ENCODE measurements at places on chromosomes 5 and 9. TPM values are rescaled to one million over a fixed set of nuclear protein-coding genes. Genes with fewer than 3 reads are reported as not detected.

The ZNF367 gene
- 10.0 TPM for total RNA-seq

The TAF11L5 gene
- not detected for total RNA-seq

The EQTN gene
- not detected for total RNA-seq

The SURF6 gene
- 16.4 TPM for total RNA-seq

The FKTN gene
- total RNA-seq = 14.4 TPM

The ADAMTS19 gene
- not detected for total RNA-seq

The GRIA1 gene
- total RNA-seq = not detected

DNA sequence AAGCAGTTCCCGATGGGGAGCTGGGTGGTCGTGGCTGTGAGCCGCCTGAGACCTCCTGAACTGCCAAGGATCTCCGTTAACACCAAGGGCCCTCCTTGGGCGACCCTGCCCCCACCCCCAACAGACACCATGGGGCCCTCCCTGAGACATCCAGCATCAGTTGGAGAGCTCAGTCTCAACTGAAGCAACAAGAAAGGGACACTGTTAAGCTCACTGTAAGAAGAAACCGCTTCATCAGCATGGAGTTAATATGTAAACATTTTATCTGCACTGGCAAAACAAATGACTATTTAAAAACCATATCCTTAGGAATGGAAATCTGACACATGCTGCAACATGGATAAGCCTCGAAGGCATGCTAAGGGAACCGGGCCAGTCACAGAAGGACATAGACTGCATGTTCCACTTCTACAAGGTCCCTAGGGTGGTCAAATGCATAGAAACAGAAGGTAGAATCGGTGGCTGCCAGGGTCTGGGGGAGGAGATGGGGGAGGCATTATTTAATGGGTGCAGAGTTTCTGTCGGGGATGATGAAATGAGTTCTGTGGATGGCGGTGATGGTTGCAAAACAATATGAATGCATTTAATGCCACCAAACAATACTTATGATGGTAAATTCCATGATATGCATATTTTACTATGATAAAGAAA lies 47.4 kb downstream of the ROR2 start:
- H3K36me3 ChIP-seq = no peaks in the 10 kb centered on the region
- no peak overlapping the region for H3K4me3 ChIP-seq
- no peaks in the 10 kb centered on the region for H3K4me1 ChIP-seq
- H3K27ac ChIP-seq = no peak overlapping the region
- DNase-seq = no peak

DNA sequence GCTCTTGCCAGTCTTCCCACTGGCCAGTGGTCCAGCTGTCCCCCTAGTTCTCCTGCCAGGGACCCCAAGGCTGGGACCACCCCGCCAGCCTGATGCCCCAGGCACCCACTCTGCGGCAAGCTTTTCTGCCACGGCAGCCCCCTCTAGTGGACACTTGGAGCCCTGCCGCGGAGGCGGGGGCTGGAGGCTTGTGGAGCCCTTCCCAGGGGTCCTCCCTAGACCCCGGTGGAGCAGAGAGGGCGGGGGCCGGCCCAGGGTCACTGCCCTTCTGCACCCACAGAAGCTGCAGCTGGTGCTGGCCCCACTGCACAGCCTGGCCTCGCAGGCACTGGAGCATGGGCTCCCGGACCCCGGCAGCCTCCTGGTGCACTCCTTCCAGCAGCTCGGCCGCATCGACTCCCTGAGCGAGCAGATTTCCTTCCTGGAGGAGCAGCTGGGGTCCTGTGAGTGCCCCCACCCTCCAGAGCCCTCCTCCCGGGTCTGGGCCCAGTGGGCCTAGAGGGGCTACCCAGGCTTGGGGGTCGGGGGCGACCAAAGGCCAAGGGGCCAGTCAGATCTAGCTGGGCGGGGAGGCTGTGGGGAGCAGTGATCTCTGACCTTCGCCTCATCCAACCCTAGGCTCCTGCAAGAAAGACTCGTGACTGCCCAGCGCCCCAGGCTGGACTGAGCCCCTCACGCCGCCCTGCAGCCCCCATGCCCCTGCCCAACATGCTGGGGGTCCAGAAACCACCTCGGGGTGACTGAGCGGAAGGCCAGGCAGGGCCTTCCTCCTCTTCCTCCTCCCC lies 9.1 kb downstream of the EGFL7 start:
- peaks cover 32% of the 10 kb centered on the region for H3K36me3 ChIP-seq
- H3K27ac ChIP-seq = no peak overlapping the region
- peak; percentile 62 for DNase-seq

DNA sequence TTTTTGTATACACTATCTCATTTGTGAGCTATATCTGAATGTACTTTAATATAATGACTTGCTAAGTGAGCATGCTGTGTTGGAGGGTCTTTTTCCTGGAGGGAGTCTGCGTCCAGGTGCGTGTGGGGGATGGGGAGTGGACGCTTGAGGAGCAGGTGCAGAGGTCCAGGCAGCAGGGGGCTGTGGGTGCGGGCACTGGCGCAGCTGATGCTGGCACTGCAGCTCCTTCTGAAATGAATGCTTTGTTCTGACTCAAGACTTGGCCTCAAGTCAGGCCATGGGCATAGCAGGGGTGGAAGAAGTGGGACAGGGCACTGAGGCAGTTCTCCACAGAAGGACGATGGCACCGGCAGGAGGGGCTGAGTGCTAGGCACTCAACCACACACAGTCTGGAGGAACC lies 165.7 kb upstream of the IRX1 start:
- no peaks in the 10 kb centered on the region for H3K36me3 ChIP-seq
- no peaks in the 10 kb centered on the region for H3K4me1 ChIP-seq
- DNase-seq = no peak
- no peaks in the 10 kb centered on the region for H3K27me3 ChIP-seq
- no peak overlapping the region for H3K27ac ChIP-seq
- H3K4me3 ChIP-seq = no peak overlapping the region

GRCh38 chr5:148686660-148687059 lies 32.3 kb upstream of the HTR4 start:
- no peaks in the 10 kb centered on the region for H3K4me1 ChIP-seq
- no peaks in the 10 kb centered on the region for H3K36me3 ChIP-seq
- no peaks in the 10 kb centered on the region for H3K27me3 ChIP-seq
- no peak overlapping the region for H3K4me3 ChIP-seq

- H3K4me3 ChIP-seq = no peak overlapping the region
- peaks cover 23% of the 10 kb centered on the region for H3K4me1 ChIP-seq
- H3K36me3 ChIP-seq = peaks cover 8% of the 10 kb centered on the region
- H3K27ac ChIP-seq = no peak overlapping the region
These were observed 109.3 kb downstream of the DCP2 start for GRCh38 chr5:113085880-113086409.

- no peak overlapping the region for H3K4me3 ChIP-seq
- H3K4me1 ChIP-seq = peaks cover 12% of the 10 kb centered on the region
- DNase-seq = no peak
- H3K36me3 ChIP-seq = no peaks in the 10 kb centered on the region
These were observed 6.4 kb upstream of the TEX48 start for GRCh38 chr9:114688379-114688778.

DNA sequence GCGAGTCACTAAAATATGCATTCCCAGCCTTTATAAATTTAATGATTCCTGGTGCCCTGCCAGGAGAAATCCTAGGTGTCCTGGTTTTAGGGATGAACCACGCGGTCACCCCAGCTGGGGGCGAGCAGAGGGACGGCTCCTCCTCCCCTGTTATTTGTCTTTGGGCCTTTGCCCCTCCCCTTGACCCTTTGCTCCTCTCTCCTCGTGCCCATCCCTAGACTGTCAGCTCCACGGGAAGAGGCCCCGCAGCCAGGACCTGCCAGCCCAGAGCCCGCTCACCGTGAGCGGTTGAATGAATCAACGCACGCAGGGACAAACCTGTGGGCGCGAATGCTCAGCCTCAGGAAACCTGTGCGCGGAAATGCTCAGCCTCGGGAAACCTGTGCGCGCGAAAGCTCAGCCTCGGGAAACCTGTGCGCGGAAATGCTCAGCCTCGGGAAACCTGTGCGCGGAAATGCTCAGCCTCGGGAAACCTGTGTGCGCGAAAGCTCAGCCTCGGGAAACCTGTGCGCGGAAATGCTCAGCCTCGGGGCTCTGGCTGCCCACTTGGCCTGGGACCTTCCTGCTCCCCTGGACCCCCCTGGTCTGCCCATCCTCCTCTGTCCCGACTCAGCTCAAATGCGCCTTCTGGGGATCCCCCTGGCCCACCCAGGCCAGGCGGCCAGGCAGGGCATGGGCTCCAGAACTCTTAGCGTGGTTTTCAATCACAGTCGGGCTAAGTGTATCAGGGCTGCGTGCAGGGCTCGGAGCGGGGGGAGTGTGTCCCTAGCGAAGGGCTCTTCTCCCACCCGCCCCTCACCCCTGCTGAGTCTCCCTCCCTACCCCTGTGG lies 140.5 kb upstream of the COL5A1 start:
- peaks cover 2% of the 10 kb centered on the region for H3K4me1 ChIP-seq
- H3K27ac ChIP-seq = no peak overlapping the region
- H3K4me3 ChIP-seq = no peak overlapping the region
- DNase-seq = peak; percentile 16

DNA sequence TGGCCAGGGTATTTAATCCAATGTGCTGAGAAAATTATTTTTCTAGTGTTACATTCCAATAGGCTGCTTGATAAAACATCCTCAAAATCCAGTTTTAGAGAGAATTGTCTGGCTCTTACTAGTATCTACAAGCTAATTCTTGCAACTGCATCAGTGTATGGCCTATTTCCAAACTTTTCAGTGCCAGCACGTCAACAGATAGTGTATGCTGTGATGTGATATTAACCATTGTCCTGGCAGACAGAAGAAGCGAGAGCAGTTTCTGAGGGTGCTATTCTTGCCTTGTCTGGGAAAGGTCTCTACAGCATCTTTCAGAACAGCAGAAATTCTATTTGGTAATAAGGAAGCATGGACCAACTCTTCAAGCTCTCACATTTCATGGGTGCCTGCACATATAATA lies 174.2 kb upstream of the CDH12 start:
- H3K36me3 ChIP-seq = no peaks in the 10 kb centered on the region
- no peaks in the 10 kb centered on the region for H3K4me1 ChIP-seq
- H3K27me3 ChIP-seq = no peaks in the 10 kb centered on the region
- H3K27ac ChIP-seq = no peak overlapping the region
- H3K4me3 ChIP-seq = no peak overlapping the region
- no peak for DNase-seq

DNA sequence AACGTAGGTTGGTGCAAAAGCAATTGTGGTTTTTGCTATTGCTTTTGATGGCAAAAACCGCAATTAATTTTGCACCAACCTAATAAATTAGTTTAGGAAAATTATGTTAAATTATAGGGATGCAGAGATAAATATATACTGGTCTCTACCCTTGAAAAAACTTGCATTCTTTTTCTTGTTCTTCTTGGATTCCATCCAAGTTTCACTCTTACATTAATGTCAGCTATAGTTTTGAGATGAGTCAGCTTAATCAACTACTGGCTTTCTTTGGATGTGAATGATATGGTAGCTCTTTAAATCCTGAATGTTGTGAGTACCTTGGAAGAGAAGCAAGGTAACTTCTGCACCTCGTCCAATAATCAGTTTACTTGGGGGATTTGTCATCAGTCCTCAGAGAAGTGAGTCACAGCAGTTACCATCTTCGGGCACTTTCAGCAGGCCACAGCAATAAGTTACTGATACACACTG lies 549.0 kb upstream of the ZNF608 start:
- H3K4me1 ChIP-seq = peaks cover 4% of the 10 kb centered on the region
- no peaks in the 10 kb centered on the region for H3K36me3 ChIP-seq
- H3K27me3 ChIP-seq = no peaks in the 10 kb centered on the region
- no peak overlapping the region for H3K4me3 ChIP-seq

DNA sequence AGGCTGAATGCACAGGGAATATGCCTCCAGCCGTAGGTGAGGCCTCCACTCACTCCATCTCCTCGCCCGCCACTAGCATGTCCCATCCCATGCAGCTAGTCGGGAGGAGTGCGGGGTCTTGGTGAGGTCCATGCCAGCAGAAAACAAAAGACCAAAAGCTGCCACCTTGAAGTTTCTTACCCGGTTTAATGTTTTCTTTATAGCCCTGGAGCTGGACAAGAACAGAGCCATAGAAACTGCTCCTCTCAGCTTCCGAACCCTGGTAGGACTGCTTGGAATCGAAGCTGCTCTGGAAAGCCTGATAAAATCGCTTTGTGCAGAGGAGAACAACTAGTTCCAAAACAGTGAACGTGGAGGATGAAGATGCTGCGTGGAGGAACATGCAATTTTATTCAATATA lies 57.1 kb downstream of the IPPK start:
- peaks cover 29% of the 10 kb centered on the region for H3K36me3 ChIP-seq
- H3K27me3 ChIP-seq = no peaks in the 10 kb centered on the region
- DNase-seq = no peak
- no peaks in the 10 kb centered on the region for H3K4me1 ChIP-seq
- no peak overlapping the region for H3K27ac ChIP-seq

DNA sequence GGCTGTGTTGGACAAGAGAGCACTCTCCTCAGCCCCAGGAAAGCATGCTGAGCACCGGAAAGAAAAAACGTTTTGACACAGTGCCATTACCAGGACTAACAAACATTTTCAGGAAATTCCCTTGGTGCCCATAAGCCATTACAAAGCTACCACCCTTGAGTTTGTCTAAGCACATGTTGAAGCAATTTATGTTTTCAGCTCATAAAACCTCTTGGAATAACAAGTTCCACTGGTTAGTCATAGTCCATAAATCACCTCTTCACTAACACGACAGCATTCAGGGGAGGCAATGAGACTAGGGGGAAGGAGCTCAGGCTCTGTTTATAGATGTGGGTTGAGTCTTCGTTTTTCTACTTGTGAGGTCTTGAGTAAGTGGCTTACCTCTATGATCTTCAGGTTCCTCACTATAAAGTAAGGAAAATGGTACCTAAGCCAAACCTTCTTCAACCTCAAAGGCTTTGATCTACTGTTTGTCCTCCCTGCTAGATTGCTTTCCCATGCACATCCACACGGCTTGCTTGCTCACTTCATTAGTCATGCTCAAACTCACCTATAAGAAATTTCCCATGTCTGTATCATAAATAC lies 65.4 kb downstream of the DRD1 start:
- H3K27me3 ChIP-seq = no peaks in the 10 kb centered on the region
- no peaks in the 10 kb centered on the region for H3K4me1 ChIP-seq
- DNase-seq = no peak
- H3K27ac ChIP-seq = no peak overlapping the region
- H3K36me3 ChIP-seq = no peaks in the 10 kb centered on the region

GRCh38 chr5:168409591-168410458 lies 76.4 kb upstream of the RARS1 start:
- no peak for DNase-seq
- H3K4me3 ChIP-seq = no peak overlapping the region

GRCh38 chr5:94745786-94746730 lies 127.6 kb downstream of the SLF1 start:
- H3K4me3 ChIP-seq = no peak overlapping the region
- H3K27ac ChIP-seq = peak overlapping the region; percentile 28
- peaks cover 3% of the 10 kb centered on the region for H3K36me3 ChIP-seq
- H3K27me3 ChIP-seq = no peaks in the 10 kb centered on the region
- H3K4me1 ChIP-seq = peaks cover 14% of the 10 kb centered on the region

Data from endothelial cell of umbilical vein (primary cell).